ENCODE measurements at places on chromosomes 7 and 10.

DNA sequence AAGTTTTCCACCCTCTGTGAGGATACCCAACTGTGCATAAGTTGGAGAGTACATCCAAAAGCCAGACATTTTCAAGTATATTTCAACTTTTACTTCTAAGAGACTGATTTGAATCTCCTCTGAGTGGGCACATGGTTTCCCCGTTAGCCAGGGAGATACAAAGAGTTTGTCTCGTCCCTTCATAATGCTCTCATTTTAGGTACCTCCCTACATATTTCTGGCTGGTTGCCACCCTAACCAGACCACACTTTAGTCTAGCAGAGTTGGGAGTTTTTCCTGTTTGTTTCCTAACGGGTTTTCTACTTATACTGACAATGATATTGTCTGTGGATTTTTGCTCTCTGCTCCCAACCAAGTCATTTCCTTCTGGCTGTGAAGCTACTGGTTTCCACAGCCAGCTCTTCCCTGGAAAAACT lies 180.3 kb downstream of the CCDC71L start:
- DNase-seq = no peak

DNA sequence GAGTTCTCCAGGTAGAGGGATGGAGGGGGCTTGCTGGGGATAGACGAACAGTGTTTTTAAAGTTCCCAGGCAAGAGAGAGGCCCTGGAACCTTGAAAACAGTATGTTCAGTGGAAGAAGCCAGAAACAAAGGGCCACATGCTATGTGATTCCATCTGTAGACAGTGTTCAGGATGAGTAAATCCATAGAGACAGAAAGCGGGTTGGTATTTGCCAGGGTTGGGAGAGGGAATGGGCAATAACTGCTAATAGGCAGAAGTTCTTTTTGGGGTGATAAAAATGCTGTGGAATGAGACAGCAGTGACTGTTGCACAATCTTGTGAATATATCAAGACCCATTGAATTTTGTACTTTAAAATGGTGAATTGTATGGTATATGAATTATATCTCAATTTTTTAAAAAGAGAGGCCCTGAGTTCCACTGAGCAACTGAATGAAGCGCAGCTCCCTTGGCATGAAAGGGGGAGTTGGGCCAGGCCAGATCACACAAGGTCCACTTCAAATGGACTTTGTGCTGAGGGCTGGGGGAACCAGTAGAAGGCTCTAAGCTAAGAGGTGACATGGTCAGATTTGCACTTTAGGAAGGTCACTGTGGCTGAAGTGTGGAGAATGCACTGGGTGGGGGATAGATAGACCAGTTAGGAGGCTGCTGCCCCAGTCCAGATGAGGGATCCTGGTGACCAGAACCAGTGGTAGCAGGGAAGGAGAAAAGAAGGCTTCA lies 34.0 kb downstream of the LEP start:
- DNase-seq = no peak

GRCh38 chr10:66209025-66209424 lies 716.8 kb upstream of the LRRTM3 start:
- no peak for DNase-seq

- DNase-seq = no peak
Measured at GRCh38 chr7:79512261-79512660, 58.8 kb upstream of the MAGI2 start.

GRCh38 chr10:16481052-16481728 lies 40.5 kb downstream of the C1QL3 start:
- no peak for DNase-seq

DNA sequence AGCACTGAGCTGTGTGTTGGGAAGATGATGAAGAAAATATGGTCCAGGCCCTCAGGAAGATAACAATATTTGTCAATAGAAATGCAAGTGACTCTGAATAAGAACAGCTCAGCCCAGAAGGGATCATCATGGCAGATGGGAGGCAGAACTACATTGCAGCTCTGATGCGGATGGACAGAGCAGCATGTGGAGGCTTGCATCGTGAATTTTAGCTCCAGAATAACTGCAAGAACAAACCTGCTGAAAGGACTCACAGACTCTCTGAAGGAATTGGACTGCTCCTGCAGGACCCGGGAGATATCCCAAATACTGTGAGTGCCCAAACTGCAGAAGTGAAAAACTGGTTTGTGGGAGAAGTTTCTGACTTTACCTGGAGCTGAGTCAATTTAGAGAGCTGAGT lies 80.6 kb upstream of the LAMB4 start:
- DNase-seq = no peak

DNA sequence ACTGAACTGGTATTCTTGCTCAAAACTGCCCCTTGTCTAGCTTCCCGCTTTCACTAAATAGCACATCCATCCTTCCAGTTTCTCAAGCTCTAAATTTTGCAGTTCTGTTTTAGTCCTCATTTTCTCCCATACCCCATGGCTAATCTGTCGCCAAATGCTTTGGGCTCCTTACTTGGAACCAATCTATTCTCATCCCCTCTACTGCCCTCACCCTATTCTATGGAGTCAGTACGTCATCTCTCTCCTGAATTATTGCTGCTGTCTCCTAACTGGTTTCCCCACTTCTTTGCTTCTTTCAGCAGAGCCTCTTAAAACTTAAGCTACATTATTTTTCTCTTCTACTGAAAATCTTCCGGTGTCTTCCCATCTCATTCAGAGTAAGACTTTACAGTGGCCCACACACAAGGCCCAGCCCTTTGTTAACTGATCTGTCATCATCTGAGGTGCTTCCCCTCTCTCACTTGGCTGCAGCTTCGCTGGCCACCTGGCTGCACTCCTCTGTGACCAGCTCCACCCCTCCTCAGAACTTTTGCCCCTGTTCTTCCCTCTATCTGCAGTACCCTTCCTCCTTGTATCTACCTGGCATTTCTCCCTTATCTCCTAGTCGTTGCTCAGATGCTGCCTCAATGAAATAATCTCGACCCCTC lies 9.9 kb downstream of the STARD3NL start:
- no peak for DNase-seq

DNA sequence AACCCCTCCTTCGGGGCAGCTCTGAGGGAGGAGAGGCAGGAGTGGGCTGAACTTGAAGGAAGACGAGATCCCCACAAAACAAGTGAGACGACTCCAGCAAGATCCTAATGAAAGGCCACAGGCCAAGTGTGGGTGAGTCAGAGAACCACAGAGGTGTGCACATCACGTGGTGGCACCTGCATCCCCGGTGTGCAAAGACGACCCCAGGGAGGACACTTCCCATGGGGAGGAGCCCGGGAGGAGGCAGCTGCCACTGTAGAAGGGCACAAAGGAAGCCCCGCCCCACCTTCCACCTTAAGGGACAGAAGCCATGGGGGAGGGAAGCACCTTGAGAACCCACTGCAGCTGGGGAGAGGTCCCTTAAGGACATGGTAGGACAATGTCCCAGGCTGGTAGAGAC lies 45.7 kb downstream of the ESYT2 start:
- no peak for DNase-seq

GRCh38 chr7:21318916-21319270 lies 109.0 kb upstream of the SP4 start:
- no peak for DNase-seq

- peak; percentile 16 for DNase-seq
Measured at GRCh38 chr10:15370856-15371701, at the start of gene FAM171A1. Gene FAM171A1 (minus strand): TSS chr10:15371289. CDS start chr10:15371052, 237 bp downstream.

DNA sequence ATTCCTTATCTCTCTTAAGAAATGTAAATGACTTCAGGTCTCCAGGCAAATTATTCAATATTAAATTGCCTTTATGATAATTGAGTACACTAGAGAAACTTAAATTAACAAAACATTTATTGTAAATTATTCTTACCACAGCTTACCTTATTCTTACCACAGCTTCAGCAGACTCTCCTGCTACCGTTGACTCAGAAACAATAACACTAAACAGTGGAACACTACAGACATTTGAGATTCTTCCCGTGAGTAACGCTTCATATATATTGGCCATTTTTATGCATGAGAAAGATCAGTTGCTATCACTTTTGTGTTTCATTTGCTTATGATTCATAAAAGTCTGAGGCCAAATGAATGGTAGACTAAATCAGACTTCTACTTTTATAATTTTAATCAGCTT lies 28.7 kb downstream of the TMEM243 start:
- no peak for DNase-seq

DNA sequence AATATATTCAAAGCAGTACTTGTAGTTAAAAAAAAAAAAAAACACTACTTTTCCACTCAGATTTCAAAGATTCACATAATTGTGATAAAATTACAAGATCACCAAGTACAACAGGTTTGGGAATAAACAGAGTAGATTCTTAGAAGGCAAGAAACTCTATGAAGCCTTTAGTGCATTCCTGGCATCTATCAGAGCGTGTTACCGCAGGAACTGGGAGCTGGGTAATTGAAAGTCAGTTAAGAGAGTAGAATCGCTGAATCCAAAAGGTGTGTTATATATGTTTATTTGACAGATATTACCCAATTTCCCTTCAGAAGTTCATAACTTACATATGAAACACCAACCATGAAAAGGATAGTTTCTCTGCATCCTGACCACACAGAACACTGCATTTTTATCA lies 159.2 kb upstream of the PLXNA4 start:
- no peak for DNase-seq

- DNase-seq = no peak
Measured at GRCh38 chr10:60955316-60955715, 11.3 kb upstream of the RHOBTB1 start.

DNA sequence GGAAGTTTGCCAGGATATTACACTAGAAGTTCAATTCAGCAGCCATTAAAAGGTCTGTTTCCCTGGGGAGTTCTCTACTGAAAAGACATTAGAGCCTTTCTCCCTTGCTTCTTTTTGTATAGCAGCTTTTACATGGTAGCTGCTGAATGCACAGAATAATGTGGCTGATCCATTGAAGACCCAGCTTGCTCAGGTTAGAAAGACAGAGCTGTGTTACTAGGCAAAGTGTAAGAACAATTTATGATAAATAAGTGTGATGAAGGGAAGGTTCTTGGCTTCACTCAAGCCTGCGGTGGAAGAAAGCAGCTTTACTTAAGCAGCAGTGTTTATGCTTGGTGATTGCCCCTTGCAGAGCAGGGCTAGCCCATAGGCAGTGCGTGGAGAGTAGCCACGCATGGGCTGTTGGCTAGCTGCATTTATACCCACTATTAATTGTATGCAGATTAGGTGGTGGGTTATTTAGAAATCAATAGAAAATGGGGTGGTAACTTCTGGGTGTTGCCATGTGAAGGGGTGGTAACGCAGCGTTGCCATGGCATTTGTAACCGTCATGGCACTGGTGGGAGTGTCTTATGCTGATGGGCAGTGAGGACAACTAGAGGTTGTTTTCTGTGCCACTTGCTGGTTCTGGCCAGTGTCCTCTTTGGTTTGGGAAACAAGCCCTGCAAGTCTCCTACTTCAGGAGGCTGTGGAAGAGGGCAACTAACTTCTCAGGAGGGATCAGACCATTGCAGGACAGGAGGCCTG lies 942.9 kb downstream of the NRG3 start:
- DNase-seq = no peak

DNA sequence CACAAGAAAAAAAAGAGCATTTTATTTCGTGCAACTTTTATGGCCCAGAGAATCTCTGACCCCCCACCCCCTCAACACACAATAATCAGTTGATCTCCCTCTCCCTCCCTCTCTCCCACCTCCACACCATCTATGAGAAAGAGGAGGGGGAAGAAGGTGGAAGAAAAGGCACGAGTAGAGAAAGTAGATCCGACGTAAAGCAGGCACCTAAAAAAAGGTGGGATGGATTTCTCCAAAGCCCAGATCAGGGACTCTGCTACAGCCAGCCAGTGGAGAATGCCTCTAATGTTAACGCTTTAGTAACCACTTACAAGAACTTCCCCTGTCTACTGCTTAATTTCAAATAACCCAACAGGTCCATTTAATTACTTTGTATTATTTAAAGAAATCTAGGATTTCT lies 24.4 kb downstream of the KMT2C start:
- DNase-seq = no peak

- no peak for DNase-seq
Measured at GRCh38 chr10:6446711-6447110, 133.4 kb downstream of the PRKCQ start.

- DNase-seq = no peak
Measured at GRCh38 chr10:3873728-3874461, 88.9 kb upstream of the KLF6 start.

GRCh38 chr7:66899552-66900280 lies 21.3 kb upstream of the TMEM248 start:
- DNase-seq = no peak

DNA sequence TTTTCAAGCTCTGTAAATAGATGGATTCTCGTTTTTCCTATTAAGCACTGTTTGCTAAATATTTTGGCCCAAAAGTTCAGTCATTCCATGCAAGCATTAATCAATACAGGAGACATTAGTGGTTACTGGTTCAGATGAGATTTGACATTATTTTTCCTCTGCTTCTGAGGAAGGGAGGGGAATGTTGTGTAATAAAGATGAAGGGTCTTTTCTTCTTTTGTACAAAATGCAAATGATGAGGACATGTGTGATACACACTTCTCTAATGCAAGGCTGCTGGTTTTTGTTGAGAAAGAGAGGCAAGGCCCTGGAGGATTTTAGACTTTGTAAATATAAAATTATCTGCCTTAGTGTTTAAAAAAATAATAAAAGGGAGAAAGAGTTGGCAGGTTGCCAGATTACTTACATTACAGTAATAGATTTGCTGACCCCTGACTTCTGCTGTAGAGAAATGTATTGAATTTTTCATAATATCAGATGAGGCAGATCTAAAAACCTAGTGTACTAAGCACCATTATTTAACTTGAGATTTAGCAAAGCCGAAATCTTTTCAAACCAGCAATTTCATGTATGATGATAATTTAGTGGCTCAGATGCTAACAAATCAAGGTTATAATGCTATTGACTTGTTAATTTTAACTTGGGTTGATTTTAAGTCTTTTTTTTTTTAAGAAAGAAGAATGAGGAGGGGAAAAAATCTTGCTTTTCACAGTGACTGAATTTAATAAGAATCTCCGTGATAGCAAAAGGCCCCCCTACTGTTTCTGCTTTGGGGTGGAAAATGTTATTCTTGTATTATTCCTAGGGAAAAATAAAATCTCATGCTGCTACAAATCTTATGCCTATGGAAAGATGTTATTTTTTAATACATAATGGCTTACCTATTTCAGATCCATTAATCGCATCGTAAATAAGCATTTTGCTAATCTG lies 180.1 kb downstream of the ARID5B start:
- no peak for DNase-seq

DNA sequence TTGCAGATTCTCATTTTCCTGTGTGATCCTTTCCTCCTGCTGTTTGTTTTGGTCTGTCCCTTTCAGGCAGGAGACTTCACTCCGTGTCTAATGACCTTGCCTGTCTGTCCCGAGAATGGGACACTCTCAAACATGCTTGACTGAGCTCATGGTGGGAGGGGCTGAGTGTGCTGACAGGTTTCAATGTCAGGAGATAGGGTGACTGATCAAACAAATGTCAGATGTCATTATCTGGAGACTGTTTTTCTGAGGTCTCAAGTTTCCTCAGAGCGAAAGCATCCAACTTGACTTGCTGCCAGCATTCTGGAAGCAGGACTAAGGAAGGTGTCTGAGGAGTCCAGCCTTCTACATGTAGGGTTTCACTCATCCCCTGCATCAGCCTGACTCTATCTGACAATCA lies 228.8 kb upstream of the KIAA1217 start:
- DNase-seq = no peak

- DNase-seq = no peak
Measured at GRCh38 chr10:105656856-105657255, 1015.8 kb downstream of the SORCS3 start.

- no peak for DNase-seq
Measured at GRCh38 chr7:121433775-121434174, 37.7 kb upstream of the FAM3C start.

- DNase-seq = no peak
Measured at GRCh38 chr7:74656441-74656836, 1.1 kb upstream of the GTF2I start.
